Left hindlimb (tissue), 1 donor: ENCODE measurements at places on chromosomes 4 and X.
A peak's percentile ranks its signal among the peaks of the same experiment; 100 is the strongest.

- no peak for DNase-seq
These were observed 40.9 kb downstream of the BRCC3 start for GRCh38 chrX:155112171-155112570.

DNA sequence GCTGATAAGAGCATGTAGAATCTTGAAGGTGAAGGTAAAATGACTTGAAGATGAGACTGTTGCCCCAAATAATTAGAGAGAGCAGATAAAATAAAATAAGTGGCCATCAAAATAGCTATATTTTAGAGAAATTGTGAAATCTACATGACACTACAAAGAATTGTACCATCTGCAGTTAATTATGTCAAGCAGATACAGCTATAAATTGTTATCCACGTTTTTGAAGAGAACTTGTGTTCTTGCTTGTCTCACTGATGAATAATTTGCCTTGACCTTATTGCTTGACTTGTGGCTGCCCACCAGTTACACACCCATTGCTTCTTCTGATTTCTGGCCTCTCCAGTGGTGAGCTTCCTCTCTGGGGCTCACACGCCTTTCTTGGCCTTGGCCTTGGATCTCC lies 75.8 kb upstream of the TNIP3 start:
- DNase-seq, result no peak

- no peak for DNase-seq
These were observed 56.0 kb downstream of the MED28 start for GRCh38 chr4:17670423-17670822.

GRCh38 chrX:151081016-151081415 lies 95.4 kb upstream of the GPR50 start:
- DNase-seq, result no peak

DNA sequence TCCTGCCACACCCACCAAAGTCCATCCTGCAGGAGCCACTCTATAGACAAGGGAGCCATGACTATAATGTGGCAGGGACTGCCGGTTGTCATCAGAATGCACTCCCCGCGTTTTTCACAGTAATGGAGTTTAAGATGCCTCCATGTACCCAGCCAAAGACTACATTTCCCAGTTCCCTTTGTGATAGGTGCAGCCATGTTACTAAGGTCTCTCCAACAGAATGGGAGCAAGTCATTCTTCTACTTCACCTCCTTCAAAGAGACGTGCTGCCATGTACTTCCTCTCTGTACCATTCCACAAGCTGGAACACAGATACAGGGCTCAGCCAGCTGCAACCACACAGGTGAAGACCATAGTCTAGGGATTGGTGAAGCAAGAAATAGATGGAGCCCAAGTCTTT lies 126.7 kb downstream of the CORIN start:
- no peak for DNase-seq

DNA sequence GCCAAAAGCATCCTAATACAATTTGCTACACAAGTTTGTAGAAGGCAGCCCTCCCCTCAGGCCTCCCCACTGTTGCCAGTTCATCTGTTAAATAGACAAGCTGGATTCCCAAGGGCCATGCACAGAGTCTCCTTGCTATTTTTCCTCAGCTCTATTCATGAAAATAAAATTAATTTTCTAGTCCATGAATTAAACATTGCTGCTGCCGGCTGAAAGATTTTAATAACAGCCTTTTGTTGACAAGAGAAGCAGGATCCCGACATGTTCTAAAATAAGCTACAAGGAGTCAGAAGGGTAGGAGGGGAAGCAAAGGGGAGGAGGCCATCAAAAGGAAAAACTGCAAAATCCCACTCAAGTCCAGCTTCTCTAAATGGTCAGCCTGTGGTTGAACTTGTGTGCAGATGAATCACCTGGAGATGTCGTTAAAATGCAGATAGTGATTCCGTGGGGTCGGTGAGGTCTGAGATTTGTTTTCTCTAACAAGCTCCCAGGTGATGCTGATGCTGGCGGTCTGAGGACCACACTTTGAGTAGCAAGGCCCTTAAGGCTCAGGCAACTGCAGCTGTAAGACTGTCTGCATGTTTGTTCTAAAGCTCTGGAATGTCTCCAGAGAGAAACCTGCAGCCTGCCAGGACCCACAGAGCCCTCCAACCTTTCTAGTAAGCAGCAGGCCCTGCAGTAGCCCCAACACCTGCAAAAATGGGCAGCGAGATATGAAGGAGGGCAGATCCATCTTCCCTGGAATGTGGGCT lies 9.4 kb downstream of the SCD5 start:
- DNase-seq, result no peak

GRCh38 chr4:26220696-26221095 lies 100.1 kb upstream of the RBPJ start:
- no peak for DNase-seq

- no peak for DNase-seq
These were observed 646 bp upstream of the GSX2 start for GRCh38 chr4:54099287-54099747.

DNA sequence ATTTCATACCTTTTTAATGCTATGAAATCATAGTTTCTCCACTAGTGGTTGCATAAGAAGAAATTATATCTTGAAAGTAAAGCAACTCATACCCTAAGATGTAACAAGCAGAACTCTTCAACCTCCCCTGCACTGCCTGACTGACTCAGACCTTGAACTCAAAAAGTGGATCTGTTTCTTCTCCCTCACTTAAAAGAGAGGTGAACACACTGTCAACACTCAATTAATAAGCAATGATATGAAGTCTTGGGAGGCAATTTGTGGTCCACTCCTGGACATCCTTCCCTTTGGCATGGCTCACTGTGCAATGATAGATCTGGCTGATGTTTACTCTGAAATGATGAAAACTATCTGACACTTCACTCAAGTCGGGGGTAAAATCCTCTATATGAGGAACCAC lies 282.0 kb upstream of the DKK2 start:
- DNase-seq, result no peak

GRCh38 chr4:125461676-125462363 lies 147.1 kb downstream of the FAT4 start:
- no peak for DNase-seq

DNA sequence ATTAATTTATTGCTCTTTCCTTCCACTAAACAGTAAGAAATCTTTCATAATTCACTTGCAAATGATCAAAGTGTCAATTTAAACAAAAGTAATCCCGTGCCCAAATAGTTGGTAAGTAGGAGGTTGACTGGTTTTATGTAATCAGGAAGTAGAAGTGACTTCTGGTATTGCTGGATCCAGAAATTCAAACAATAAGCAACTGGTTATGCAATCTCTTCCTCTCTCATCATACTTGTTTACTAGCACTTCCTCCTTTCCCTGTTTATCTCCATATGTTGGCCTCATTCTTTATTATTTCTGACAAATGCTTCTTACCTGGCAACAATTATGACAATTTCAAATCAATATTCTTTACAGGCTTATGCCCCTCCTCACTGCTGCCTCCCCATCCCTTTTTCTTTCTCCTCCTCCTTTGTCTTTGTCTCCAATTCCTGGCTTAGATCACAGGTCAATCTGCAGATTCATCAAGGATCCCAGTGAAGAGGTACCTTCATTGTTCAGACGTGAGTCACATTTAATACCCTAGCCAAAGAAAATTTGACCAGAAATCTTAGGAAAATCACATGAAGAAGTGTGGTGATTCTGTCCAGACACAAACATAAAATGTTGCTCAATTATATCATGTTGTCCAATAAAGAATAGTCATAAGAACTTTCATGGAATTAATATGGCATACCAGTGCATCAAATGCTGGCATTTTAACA lies 323.2 kb upstream of the PCDH7 start:
- DNase-seq, result no peak

DNA sequence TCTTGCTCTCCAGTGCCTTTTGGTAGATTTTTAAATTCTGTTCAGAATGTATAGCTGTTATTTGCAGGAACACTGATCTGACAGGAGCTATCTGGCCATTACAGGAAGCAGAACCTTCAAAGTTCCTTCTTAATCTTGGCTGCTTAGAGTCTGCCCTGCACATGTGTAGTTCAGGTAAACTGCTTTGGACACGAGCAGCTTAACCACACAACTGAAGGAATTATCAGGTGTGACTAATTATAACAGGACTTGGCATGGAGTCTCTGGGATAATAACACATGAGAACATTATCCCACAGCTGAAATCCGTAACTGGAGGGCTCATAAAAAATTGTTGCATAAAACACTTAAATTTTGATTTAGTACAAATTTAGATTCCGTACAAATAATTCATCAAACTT lies 11.6 kb upstream of the ING2 start:
- no peak for DNase-seq

DNA sequence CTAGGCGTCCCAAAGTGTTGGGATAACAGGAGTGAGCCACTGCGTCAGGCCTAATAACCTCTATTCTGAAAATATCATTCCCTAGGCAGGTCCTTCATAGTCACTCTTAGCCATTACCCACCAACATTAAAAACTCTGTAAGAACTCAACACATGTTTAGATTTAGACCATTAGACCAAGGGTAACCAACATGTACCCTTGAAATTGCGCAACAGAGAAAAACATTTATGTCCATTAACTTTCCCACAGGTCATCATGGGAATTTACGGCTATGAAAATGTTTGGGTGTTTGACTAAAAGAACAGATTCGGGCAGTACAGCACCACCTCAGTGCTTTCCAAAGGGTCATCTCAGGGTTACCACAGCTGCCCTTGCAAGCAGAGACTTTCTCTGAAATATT lies 7.5 kb downstream of the KLHL13 start:
- DNase-seq, result no peak

DNA sequence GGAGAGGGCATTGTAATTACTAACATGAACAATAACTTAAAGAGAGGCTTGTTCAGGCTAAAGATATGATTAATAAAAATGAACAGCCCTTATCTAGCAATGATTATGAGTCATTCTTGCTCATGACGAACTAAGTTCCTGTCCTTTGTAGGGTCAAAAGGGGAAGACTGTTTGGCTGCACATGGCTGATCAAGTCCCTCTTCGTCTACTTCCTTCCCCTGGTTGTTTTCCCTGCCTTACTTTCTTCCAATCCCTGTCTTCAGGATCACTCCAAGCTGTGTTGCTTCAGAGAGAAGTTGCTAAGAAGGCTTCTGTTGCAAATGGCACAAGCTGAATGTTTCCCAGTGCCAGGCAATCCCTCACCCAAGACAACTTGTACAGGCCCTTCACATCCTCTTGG lies 115.0 kb upstream of the HS3ST1 start:
- DNase-seq, result no peak

- no peak for DNase-seq
These were observed 75.9 kb downstream of the LIMCH1 start for GRCh38 chr4:41613821-41614220.

DNA sequence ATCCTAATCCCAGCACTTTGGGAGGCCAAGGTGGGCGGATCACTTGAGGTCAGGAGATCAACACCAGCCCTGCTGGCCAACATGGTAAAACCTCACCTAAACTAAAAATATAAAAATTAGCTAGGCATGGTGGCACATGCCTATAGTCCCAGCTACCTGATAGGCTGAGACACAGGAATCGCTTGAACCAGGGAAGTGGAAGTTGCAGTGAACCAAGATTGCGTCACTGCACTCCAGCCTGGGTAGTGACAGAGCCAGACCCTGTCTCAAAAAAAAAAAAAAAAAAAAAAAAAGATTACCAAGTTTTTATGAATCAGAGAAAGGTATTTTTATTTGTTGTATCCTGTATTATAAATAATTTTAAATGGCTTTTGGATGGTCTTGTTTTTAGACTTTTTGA lies 15.1 kb downstream of the TRAPPC11 start:
- no peak for DNase-seq

DNA sequence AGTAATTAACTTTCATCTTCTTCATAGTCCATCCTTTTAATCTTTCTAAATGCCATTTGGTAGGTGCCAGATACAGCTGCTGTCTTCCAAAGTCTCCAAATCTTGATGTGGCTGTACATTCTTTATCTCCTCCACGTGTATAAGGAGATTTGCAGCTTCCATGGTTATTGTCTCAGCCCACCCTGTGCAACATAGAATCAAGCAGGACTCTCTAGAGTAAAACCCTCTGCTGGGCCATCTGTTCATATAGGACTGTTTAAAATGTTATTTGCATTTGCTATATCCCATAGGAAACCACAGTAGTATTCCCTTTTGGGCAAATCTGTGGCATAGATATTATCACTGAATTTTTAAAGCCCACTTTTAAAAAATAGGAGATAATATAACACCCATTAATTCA lies 527.2 kb upstream of the EPHA5 start:
- no peak for DNase-seq

GRCh38 chr4:146486565-146486964 lies 35.2 kb downstream of the SLC10A7 start:
- no peak for DNase-seq

GRCh38 chr4:80113615-80114014 lies 40.6 kb upstream of the ANTXR2 start:
- DNase-seq, result no peak

DNA sequence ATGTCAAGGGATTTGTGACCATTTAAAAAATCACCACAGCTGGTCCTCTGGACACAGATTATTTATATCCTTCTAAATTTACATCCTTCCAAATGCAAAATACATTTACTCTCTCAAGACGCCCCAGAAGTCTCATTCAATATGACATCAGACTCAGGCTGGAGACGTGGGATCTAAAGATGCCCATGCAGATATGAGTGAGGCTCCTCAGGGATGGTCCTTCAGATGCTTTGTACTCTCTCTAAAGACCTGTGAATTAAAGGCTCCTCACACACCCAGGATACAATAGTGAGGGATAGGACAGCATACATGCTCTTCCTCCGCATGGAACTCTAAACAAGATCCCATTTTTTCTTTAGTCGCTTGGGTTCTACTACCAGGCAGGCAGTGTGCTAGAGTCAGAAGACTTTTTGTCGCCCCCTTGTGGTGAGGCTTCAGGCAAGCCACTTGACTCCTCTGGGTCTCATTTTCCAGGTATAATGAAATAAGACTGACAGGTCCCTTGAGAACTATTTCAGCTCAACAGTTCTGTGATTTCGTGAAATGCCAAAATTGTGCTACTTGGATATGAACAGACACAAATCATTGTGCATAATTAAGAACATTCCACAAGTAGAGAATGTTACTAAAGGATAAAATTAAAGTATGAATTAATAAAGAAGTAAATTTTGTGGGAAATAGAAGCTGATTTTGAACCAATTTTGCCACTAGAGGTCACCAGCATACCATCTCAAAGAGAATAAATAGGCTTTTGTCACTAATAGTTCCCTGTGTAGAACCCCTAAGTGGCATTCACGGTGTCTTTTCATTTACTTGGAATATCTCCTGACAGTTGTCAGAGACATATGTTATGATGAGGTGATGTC lies 13.7 kb upstream of the SCOC start:
- DNase-seq, result peak; percentile 50

DNA sequence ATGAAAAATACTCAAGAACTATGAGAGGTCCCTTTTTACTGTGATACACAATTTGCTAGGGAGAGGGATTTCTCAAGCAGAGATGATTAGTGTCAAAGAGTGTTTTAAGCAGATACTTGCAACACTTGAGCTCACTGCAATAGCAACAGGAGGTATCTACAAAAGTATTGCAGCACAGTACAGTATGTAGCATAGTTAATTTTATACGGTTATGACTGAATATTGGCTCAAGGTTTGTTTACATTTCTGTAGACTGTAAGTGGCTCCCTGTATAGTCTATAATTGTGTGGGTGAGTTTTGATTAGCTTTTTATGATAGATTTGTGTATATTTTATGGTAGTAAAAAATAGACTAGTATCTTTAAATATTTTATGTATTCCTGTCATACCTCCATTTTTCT lies 1177.2 kb downstream of the TECRL start:
- no peak for DNase-seq
